Peyer's patch (tissue), 4 donors: ENCODE measurements at places on chromosomes 2 and 18.
A peak's percentile ranks its signal among the peaks of the same experiment; 100 is the strongest.

- no peak overlapping the region for H3K27ac ChIP-seq
- no peaks in the 10 kb centered on the region for H3K27me3 ChIP-seq
- no peak overlapping the region for H3K4me3 ChIP-seq
- no peak for DNase-seq
Measured at GRCh38 chr2:191252699-191253098, 7.5 kb downstream of the MYO1B start.

- no peaks in the 10 kb centered on the region for H3K27me3 ChIP-seq
- H3K4me1 ChIP-seq, result peaks cover 11% of the 10 kb centered on the region
- peak overlapping the region; percentile 44 for H3K27ac ChIP-seq
- DNase-seq, result peak; percentile 62
- no peak overlapping the region for H3K4me3 ChIP-seq
- no peaks in the 10 kb centered on the region for H3K36me3 ChIP-seq
Measured at GRCh38 chr2:157898591-157898996, 22.5 kb upstream of the ACVR1 start.

GRCh38 chr2:219380926-219381325 is 6.8 kb downstream of the DNPEP start:
- H3K4me1 ChIP-seq, result no peaks in the 10 kb centered on the region
- no peak for DNase-seq
- H3K36me3 ChIP-seq, result no peaks in the 10 kb centered on the region
- no peak overlapping the region for H3K4me3 ChIP-seq

DNA sequence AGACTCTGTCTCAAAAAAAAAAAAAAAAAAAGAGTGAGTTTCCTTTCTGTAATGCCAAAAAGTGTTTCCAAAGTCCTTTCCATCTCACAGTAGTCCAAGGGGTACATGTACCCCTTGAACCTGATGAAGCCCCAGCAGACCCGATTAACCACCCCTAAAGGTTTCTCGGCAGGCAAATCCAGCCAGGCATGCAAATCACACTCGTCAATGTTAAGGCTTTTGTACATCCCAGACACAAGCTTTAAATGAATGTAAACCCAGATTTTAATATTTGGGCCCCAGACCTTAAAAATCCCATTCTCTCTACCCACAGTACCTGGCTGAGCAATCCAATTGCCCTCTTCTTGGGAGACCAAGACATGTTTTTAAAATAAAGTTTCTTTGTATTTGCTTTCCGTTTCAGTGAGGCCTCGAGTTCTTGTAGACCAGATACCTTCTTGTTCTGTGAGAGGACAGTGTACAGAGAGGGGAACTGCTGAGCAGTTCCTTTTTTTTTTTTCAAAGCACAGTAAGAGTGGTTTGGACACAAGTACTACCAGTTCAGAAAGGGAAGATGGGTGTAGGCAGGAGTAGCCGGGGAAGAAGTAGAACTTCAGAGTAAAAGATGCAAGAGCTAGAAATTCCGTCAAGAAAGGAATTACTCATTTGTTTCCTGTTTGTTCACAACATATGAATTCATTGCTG is at the start of gene NLRC4:
TSS of gene NLRC4 (minus strand) at position 465 of the 684 bp plus-strand sequence. CDS start 8,111 bp downstream, outside the sequence.
- DNase-seq, result no peak
- H3K27me3 ChIP-seq, result no peaks in the 10 kb centered on the region
- peak within 1 kb of the TSS; percentile 9 for H3K4me3 ChIP-seq
- H3K4me1 ChIP-seq, result no peaks in the 10 kb centered on the region
- no peaks in the 10 kb centered on the region for H3K36me3 ChIP-seq

DNA sequence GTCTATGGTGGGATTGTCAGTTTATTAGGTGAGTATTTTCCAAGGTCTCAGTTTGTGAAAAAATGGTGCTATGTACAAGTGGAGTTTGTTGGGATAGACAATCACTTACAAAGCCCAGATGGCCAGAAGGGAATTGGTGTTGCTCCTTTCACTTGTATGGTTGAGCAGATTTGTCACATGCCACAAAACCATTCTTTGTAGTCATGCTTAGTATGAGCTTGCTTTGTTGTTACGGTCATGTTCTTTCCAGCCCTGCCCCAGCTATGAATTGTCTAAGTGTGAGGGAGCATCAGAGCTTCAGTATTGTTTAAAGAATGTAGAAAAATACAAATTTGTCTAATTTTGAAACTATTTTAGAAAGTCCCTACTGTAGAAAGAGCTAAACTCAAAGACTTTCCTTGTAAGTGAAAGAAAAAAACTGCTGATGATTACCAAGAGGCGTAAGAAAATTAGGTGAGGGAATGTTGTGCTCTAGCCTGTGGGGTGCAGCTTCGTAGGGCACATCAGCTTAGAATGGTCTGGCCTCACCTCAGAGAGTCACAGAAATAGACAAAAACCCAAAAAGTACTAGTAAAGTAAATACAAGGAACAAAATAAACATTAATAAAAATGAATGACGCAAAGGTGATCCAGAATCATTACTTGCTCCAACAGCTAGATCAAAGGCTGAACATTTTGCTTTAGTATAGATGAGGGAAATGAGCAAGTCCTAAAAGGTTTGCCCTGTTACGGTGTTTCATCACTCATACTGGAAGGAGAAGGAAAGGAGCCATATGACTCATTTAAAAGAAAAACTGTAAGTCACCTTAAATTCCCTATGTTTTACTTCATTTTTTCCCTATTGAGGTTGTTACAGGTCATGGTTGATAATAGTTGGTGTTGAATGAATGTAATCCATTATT is 9.2 kb downstream of the TGIF1 start:
- no peak for DNase-seq
- no peak overlapping the region for H3K4me3 ChIP-seq
- peak overlapping the region; percentile 97 for H3K27ac ChIP-seq
- H3K27me3 ChIP-seq, result no peaks in the 10 kb centered on the region

GRCh38 chr2:178441426-178441825 is 9.5 kb downstream of the PRKRA start:
- no peaks in the 10 kb centered on the region for H3K36me3 ChIP-seq
- no peaks in the 10 kb centered on the region for H3K4me1 ChIP-seq
- no peak for DNase-seq
- no peak overlapping the region for H3K27ac ChIP-seq

- peaks cover 4% of the 10 kb centered on the region for H3K4me1 ChIP-seq
- no peaks in the 10 kb centered on the region for H3K36me3 ChIP-seq
- no peaks in the 10 kb centered on the region for H3K27me3 ChIP-seq
- no peak overlapping the region for H3K27ac ChIP-seq
- no peak overlapping the region for H3K4me3 ChIP-seq
Measured at GRCh38 chr2:101011152-101011551, 9.1 kb downstream of the RPL31 start.

DNA sequence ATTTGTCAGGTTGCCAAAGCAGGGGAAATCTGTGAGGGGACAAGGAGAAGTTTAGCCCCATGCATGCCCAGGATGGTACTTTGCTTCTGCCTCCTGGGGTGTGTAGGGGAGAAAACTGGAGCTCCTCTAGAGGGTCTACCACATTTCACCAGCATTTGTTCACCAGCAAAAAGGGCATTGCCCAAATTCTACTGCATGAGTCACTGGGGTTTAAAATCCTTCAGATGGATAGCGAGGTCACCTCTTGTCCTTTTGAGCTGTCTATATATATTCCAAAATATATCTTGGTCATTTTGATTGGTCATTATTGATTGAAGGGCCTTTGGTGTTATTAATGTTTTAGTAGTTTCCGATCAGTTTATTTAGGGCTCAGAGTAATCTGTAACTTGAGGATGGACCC is 18.7 kb downstream of the FHOD3 start:
- no peaks in the 10 kb centered on the region for H3K4me1 ChIP-seq
- H3K4me3 ChIP-seq, result no peak overlapping the region
- no peaks in the 10 kb centered on the region for H3K27me3 ChIP-seq

DNA sequence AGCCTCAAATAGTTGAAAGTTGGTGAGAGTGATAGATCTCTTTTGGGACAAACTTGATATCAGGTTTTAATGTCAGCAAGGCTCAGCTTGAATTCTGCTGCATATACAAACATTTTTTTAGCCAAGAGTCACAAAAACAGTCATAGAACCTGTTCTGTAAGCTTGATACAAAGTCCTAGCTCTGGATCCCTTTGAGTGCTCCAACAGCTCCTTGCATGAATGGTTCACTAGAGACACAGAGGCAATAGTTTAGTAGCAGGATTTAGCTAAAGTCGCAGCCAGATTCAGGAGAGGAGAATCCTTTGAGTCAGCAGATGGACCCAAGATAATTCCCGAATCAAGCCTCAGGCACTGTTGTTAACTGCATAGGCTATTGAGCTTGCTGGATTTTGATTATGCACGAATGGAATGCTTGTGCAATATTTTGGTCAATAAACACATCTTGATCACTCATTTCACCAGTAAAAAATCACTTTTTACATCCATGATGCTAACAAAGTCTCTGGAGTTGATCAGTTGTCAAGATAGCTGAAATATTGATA is 148.6 kb downstream of the KLHL14 start:
- no peaks in the 10 kb centered on the region for H3K27me3 ChIP-seq
- H3K36me3 ChIP-seq, result no peaks in the 10 kb centered on the region
- no peak overlapping the region for H3K27ac ChIP-seq
- no peak for DNase-seq
- H3K4me1 ChIP-seq, result no peaks in the 10 kb centered on the region

GRCh38 chr2:133674066-133674432 is 105.8 kb upstream of the NCKAP5 start:
- no peaks in the 10 kb centered on the region for H3K36me3 ChIP-seq
- no peaks in the 10 kb centered on the region for H3K4me1 ChIP-seq
- no peaks in the 10 kb centered on the region for H3K27me3 ChIP-seq
- no peak overlapping the region for H3K4me3 ChIP-seq

DNA sequence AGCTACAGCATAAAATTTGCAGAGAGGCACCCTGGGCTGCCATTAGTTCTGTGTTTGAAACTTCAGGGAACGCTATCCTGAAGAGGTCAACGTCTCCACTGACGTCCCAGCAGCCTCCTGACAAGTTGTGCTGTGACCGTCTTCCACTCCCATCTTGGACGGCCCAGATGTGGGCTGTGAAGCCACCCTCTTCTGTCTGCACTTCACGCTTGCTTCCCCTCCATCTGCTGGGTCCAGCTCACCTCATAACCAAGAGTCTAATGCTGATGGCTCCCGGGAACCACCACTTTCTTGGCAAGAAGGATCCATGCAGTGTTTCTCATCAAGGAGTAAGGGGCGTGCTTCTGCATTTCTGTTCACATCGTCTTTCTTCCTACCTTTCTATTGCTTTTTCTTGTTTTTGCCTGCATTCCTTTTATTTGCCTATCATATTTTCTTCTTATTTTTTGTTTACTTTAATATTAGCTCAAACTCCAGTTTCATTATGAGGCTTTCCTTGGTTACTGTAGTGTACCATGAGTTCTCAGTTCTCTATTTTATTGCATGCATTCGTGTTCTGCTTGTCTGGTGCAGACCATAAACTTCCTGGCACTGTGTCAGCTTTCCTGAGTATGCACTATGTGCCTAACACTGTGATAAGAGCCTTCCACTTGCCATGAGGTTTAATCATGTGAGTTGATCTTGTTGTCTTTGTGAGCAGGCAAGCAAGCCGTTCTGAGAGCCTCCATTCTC is 631.8 kb upstream of the RAB6C start:
- no peaks in the 10 kb centered on the region for H3K36me3 ChIP-seq
- no peaks in the 10 kb centered on the region for H3K27me3 ChIP-seq
- peak; percentile 62 for DNase-seq
- no peaks in the 10 kb centered on the region for H3K4me1 ChIP-seq
- H3K4me3 ChIP-seq, result no peak overlapping the region

DNA sequence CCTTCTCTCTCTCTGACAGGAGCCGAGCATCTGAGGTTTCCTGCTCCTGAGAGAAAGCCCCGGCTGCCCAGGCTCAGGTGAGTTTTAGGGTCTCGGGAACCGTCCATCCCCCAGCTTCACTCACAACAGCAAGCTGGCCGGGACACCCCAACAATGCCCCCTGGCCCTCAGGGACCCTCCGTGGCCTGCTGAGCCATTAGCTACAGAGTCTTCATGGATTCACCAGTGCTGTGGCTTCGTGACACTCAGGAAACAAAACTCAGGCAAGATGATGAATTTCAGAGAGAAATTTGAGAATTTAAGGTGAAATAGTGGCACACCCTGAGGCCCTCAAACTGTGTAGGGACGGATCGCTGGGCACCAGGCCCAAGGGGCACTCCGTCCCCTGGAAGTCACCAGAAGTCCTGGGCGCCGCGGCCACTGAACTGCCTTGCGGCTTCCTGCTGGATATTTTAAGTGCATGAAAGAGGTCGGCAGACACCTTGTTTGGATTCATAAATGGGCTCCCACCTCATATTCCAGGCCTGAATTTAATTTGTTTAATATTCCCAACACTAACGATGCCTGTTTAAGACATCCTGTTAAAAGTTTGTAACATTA is 368.3 kb upstream of the SALL3 start:
- no peak overlapping the region for H3K4me3 ChIP-seq
- DNase-seq, result no peak
- H3K27me3 ChIP-seq, result no peaks in the 10 kb centered on the region
- no peak overlapping the region for H3K27ac ChIP-seq
- no peaks in the 10 kb centered on the region for H3K36me3 ChIP-seq
